Calu3 (cell line): ENCODE measurements at places on chromosomes 13 and 19. TPM values are rescaled to one million over a fixed set of nuclear protein-coding genes. Genes with fewer than 3 reads are reported as not detected.

DNA sequence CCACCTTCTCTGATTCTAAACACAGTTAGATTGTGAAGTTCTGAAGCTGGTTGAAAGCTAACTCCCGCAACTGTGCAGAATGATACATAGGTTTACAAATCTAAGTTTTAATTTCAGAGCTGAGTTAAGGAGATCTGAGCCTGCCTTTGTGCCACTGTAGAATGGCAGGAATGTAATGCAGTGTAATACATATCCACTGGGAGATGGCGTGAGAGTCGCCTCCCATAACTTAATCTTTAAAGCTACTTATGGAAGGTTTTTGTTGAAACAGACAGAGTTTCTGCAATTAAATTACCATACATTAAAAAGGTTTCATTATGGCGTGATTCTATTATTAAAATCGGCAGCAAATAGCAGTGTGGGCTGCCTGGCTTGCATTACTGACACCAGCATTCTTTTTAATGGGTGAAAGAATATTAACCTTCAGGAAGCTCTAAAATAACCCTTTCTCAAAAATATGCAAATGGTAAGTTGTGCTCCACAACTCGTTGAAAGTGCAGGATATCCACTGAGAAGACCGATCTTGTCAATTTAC is 257.4 kb downstream of the OLFM4 start:
- H3K4me1 ChIP-seq = no peaks in the 10 kb centered on the region
- no peaks in the 10 kb centered on the region for H3K27me3 ChIP-seq
- H3K27ac ChIP-seq = no peak overlapping the region
- no peak overlapping the region for H3K4me3 ChIP-seq
- no peak for DNase-seq

The ZNF90 gene
- total RNA-seq = 5.3 and 6.2 TPM in 2 replicates

The ZNF700 gene
- 11.4 and 11.7 TPM in 2 replicates for total RNA-seq

The MUC16 gene
- 0.15 and 0.17 TPM in 2 replicates for total RNA-seq
